ENCODE measurements at places on chromosomes 7 and 10.

GRCh38 chr7:141074162-141074991 is 513 bp downstream of the TMEM178B start:
- no peak for DNase-seq

DNA sequence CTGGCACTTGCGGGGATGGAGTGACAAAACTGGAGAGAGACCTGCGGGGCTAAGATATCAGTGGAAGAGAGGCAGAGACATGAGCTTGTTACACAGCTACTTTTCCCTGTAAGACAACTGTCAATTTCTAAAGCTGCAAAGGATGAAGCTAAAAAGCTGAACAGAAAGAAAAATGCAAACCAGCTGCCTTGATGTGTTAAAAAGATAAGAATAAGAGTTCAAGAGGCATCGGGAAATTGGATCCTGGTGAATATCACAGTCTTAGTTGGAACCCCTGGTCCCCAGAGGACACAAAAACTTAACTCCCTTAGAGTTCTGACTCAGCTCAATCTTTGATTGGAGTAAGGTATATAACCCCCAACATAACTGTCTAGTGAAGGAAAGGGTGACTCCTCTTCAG is 38.8 kb downstream of the VPS41 start:
- DNase-seq, result no peak

DNA sequence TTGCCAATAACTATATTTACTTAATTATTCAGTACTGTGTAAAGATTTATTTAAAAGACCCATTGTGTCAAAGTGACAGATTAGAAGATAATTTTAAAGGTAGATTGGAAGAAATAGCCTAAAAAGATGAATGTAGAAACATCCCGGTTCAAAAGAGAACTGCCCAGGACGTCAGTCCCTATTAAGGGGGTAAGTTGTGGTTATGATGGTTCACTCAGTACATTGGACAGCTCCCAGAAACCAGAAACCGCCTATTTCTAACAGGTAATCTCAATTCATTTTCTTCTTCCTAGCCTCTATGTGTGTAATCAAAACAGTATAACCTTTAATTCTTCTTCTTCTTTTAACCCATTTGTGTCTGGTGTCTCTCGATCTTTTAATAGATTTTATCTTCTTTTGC is 1.5 kb upstream of the FERD3L start:
- no peak for DNase-seq

- no peak for DNase-seq
Measured at GRCh38 chr7:782718-783449, 49.4 kb upstream of the SUN1 start.

GRCh38 chr7:158949359-158949758 is 93.0 kb downstream of the DYNC2I1 start:
- DNase-seq, result no peak

DNA sequence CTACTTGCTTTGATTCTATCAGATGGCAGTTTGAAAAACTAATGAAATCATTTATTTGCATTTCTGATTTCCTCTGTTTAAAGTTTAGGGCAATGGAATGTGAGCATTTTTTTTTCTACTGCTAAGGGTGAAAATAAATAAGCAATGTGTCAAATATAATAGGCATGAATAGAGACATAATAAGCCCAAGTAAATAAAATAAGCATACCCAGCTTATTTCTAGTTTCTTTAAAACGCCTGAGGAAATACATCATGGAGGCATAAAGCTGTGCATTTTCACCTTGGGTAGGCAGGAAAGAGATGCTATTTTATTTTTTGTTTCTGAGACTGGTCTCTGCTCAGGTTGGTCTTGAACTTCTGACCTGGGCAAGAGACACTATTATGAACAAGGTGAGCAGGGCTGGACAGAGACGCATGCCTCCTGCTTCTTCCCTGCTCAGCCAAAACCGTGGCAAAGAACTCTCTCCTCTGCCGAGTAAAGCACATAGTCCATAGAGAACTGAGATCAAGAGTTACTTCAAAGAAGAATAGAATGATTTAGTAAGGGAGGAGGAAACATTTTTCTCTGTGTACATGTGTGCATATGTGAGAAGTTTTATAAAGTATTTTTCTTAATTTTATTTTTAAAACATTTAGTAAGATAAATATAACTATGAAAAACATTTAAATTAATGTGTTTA is 138.1 kb downstream of the GNAI1 start:
- no peak for DNase-seq

DNA sequence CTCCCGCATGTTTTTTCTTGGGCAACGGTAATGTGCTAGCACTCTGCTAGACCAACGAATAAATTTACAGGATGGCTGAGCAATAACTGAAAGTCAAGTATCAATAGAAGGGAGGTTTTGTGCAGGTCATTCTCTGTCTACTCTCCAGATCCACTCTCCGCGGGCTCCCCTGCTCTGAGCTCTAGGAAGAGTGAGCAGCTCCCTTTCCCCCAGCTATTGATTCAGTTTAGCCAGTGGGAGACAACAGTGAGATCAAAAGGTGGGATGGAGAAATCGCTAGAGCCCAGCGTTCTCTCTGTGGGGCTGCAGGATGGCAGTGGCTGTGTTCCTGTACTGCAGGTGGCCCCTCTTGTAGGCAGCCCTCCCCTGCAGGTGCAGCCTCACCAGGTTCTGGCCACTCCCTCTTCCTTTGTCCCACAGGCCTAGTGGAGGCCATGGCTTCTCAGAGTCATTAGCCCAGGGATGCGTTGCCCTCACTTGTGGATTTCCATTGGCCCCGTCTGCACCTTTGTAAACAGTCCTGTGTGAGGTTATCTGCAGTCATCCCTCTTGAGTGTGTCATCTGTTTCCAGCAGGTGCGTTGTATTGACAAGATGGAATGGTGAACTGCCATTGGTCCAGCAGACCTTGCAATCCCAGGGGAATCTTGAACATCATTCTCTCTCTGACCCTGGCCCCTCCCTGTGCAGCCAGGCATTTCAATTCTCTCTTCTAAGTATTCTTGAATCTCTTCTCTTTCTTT is 11.1 kb downstream of the MSRB2 start:
- no peak for DNase-seq
